NCI-H1694 (cell line): ENCODE measurements at places on chromosomes 12 and 14.
A peak's percentile ranks its signal among the peaks of the same experiment; 100 is the strongest.

GRCh38 chr14:75139185-75139584 lies 12.3 kb upstream of the NEK9 start:
- no peak for DNase-seq

GRCh38 chr14:21352587-21352986 lies 31.2 kb downstream of the SUPT16H start:
- DNase-seq, result no peak

- DNase-seq, result no peak
Measured at GRCh38 chr12:51009056-51009440, 17.1 kb downstream of the SLC11A2 start.

GRCh38 chr12:4607056-4607455 lies 41.8 kb downstream of the AKAP3 start:
- no peak for DNase-seq

DNA sequence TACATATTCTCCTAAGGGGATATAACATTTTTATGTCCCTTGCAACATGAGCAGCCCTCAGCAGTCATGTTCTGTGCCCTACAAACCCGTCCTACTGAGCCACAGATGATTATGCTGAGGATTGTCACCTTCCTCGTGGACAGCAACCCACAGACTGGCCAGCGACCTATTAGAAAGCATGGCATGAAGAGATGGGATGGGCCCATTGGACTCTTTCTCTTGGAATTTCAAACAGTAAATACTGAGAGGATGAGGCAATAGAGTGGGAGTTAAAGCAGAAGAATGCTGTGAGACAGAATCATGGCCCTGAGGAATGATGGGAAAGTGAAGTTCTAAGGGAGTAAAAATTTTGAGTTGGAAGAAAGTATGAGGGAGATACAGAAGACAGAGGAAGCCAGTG lies 149.9 kb upstream of the BTG1 start:
- DNase-seq, result no peak

GRCh38 chr14:76473481-76474263 lies 97.7 kb downstream of the ESRRB start:
- no peak for DNase-seq

GRCh38 chr12:121443193-121443870 lies 43.4 kb downstream of the RNF34 start:
- DNase-seq, result peak; percentile 69

- DNase-seq, result no peak
Measured at GRCh38 chr12:52946334-52946733, 2.6 kb upstream of the KRT18 start.

DNA sequence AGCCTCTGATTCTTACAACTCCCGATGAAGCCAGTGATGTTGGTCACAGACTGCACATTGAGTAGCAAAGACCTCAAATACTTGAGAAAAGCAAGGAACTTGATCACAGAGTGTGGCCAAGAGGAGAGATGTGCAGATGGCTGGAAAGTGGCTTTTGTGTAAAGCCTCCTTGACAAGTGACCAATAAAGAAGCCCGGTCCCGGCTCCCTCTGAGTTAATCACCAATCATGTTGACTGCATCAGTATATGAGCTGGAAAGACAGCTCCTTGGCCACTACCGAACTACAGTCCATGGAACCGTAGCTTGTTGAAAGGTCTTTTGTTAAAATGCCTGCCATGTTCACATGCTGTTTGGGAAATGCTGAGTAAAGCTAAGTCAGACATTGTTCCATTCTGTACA lies 23.7 kb upstream of the SERPINA6 start:
- DNase-seq, result no peak

DNA sequence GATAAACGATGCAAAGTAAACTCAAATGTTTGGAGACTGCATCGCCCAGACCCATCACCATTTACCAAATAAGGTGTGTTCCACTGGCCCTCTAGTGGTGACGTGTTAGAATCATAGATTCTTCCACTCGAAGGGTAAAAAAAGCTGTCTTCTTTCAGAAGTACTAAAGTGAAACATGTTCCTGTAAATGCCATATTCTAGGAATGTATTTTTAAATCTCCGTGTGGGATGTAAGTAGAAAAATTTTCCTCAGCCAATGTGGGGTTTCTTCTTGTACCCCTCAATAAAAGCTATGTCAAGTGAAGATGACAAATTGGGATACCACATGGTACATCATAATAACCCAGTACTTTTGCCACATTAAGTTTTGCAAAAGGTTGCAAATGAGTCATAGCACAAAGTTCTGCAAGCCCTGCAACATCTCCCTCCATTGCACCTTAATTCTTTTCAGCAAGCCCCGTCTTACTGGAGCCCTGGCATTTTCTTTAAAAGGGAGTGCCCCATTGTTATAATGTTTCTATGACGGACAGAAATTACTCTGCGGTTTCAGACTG lies 100.8 kb downstream of the CCER1 start:
- peak; percentile 38 for DNase-seq

- DNase-seq, result no peak
Measured at GRCh38 chr14:92663049-92663448, 85.4 kb downstream of the LGMN start.

DNA sequence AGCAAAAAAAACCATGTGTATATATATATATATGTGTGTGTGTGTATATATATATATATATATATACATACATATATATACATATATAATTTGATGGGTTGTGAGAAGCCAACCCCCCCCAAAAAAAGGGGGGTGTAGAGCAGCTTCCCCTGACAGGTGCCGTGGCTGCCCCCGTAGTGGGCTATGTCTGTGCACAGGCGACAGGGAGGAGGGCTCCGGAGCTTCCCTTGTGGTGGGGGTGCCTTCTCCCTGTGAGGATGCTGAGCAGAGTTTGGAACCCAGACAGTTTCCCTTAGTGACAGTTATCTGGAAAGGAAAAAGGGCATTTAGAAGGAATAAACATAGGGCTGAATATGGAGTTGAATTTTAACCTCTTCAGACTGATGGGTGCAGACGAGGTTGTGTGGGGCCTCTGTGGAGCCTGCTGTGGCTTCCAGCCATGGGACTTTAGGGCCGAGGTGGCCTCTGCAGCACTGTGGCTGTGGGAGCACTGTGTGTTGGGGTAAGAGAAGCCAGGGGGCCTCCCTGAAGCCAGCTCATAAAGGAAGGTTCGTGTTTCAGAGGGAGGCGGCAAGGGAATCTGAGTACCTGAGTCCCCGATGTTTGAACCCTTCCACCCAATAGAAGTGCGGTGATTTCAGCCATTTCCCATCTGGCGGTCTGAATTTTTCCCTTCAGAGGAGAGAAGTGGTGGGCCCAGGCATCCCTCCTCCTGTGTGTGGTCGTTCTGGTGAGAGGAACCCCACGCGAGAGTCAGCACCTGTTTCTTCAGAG lies 19.8 kb downstream of the XRCC3 start:
- DNase-seq, result no peak

- DNase-seq, result no peak
Measured at GRCh38 chr14:84885061-84885460, 644.9 kb upstream of the FLRT2 start.

- DNase-seq, result no peak
Measured at GRCh38 chr14:101363880-101364391, 197.4 kb upstream of the DIO3 start.
